ENCODE measurements at places on chromosomes 7 and 10.
A peak's percentile ranks its signal among the peaks of the same experiment; 100 is the strongest.

DNA sequence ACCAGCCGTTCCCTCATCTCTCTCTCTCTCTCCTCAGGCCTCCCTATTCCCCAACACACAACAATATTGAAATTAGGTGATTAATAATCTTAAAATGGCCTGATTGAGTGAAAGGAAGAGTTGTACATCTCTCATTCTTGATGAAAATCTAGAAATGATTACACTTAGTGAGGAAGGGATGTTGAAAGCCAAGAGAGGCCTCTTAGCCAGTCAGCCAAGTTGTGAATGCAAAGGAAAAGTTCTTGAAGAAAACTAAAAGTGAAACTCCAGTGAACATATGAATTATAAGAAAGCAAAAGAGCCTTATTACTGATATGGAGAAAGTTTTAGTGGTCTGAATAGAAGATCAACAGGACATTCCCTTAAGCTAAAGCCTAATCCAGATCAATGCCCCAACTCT lies 695.1 kb downstream of the GRID1 start:
- no peak for DNase-seq

DNA sequence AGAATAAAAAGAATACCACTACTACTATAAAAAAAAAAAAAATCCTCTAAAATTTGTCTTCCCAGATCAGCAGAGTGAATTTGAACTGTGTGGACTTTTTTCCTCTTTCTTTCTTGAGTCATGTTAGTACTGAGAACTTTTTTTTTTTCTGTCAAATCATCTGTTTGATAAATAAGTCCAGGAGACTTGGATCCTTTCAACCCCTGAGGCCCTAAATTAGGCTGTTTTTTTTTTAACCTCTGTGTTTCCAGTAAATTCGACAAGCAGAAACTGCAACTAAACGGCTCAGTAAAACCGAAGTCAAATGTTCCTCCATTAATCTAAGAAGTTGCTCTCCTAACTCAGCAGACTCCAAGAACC lies 2.7 kb downstream of the MAP3K8 start:
- no peak for DNase-seq

DNA sequence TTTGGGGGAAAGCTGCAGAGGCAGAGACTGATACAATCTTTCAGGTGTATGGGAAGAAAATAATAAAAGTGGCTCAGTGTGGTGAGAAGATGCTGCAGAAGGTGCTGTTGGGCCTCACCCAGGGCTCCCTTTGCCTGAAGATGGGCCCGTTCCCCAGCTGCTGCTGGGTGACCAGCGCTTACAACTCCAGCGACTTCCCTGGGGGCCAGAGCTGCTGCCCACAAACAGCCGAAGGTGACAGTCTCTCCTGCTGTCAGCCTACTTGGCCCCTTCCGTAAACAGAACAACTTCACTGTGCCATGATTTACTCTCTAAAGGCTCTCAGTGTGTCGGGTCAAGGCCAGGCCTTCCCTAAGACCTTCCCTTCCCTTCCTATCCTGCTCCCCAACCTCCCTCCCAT lies 93.6 kb upstream of the PCBD1 start:
- DNase-seq: no peak

DNA sequence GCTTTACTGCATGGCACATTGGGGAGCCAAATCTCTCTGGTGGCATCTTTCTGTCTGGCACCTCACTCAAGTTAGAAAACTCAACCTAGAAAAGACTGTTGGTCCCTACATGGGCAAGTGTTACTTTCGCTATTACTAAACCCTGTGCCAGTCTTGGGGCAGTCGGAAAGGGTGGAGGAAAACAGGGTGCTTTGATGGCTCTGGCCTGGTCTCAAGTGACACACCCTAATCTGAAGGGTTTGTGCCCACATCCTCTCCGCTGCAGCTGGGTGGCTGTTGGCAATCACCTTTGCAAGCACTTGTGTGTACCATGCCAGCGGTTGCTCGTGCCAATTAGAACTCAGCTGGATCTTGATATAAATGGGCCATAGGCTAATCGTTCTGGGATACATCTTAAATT lies 159.8 kb upstream of the ITGB1 start:
- peak; percentile 89 for DNase-seq

GRCh38 chr7:155132431-155132830 lies 62.3 kb downstream of the HTR5A start:
- no peak for DNase-seq

GRCh38 chr10:130108934-130109604 lies 1.6 kb downstream of the C10orf143 start:
- DNase-seq: peak; percentile 14

DNA sequence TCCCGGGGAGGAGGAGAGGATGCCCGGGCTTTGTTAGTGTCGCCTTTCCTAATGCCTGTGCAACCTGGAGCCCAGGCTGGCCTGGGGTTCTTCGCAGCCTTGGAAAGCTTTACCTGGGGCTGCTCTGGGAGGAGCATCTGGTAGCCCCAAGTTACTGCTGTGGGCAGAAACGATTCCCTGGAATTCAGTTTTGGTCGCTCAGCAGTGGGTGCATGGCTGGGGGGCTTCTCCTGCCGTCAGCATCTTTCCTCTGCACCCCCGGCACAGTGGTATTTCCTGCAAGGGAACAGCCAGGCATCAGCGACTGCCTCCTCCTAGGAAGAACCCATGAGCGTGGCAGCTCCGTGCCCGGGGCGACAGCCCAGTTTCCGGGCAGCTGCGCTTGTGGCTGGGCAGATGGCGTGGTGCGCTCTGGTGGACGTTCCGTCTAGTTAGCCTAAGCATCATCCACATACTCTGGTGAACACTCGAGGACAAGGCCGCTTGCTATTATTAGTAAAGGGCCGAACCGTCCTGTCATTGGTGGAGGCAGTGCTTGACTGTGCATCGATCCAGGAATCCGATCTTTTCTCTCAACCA lies 107.0 kb upstream of the BTBD16 start:
- no peak for DNase-seq

DNA sequence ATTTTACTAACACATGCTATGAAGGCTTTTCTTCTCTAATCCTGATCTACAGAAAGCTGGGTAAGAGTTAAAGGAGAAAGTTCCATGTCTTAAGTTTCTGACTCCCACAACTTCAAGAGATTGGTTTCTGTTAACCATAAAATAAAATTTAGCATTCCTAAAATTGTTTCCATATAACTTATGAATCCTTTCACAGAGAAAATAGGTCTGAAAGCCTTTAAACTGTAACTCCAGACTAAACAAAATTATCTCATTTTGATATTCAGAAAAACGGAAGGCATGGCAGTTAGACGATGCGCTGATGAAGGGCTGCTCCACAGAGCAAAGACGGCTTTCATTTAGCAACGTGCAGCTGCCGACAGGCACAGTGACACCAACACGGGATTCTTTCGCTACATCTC lies 133.3 kb downstream of the SLC25A13 start:
- no peak for DNase-seq

DNA sequence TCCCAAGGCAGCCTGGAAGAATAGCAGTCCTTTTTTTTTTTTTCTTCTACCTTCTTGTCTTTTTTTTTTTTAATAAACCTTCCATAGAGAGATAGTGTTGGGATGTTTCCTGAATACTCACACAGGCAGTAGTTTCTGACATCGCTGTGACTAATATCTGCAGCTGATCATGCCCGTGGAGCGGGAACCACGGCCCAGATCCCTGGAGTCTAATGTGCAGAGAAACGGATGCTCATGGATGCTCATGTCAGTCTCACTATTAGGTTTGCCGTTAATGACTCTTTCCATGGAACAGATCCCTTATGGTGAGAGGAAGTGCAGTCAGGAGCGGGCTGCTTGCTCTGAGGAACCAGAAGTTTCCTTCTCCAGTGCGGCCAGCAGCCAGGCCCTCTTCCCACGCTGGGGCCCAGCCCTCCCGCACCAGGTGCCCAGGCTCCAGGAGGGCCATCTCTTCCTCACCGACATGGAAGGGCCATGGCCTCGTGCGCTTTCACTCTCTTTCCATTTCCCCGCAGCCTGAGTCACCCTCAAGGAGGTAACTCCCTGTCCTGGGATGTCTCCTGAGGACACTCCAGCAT lies 132.5 kb downstream of the WDR37 start:
- no peak for DNase-seq

DNA sequence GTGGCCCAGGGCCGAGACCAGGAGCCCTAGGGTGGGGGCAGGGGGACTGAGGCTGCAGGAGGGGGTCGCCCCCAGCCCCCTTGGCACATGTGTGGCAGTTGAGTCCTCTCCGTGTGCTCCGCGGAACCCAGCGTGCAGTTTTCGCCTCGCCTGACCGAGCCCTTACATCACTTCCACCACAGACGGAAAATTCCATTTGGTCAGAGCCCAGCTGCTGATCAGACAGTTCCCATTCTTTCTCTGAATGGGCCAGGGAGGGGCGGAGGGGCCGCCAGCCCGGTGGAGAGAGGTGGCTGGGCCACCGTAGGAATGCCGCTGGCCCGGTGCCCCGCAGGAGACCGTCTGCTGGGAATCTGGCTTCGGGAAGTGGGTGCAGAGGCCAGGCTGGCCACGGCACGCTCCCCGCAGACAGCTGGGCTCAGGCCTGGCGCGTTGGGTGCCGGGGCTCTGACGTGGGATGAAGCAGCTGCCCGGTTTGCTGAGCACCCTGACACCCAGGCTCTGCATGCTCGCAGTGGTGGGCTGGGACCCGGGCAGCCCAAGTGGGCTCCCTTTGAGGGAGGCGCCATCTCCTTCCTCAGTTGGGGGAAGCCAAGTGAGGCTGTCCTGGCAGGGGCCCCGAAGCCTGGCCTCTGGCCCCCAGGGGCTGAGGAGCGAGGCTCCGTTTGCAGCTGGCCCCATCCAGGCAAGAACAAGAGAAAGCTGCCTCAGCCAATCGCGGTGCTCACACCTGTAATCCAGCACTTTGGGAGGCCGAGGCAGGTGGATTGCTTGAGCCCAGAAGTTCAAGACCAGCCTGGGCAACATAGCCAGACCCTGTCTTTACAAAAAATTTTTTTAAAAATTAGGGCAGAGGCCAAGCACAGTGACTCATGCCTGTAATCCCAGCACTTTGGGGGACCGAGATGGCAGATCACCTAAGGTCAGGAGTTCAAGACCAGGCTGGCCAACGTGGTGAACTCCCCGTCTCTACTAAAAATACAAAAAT lies 9.9 kb downstream of the TTYH3 start:
- DNase-seq: peak; percentile 10

- DNase-seq: peak; percentile 38
Measured at GRCh38 chr7:1742555-1743303, 72.7 kb downstream of the ELFN1 start.

DNA sequence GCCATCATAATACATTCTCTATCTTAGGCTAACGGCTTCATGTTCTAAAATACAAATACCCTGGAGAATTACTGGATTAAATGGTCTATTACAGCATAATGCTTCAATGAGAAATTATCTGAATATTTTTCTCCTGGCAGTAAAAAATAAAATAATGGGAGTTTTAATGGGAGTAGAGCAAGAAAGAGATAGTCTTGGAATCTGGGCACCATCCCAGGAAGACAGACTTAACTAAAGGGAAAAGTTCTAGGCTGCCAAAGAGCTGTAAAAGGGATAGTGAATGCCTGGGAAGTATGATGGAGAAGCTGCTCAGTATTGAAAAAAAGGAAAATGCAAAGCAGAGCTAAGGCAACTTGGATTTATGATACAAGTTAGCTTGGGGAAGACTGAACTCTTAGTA lies 12.1 kb upstream of the SYPL1 start:
- no peak for DNase-seq

- DNase-seq: no peak
Measured at GRCh38 chr10:117441812-117442443, 66.7 kb upstream of the PDZD8 start.

DNA sequence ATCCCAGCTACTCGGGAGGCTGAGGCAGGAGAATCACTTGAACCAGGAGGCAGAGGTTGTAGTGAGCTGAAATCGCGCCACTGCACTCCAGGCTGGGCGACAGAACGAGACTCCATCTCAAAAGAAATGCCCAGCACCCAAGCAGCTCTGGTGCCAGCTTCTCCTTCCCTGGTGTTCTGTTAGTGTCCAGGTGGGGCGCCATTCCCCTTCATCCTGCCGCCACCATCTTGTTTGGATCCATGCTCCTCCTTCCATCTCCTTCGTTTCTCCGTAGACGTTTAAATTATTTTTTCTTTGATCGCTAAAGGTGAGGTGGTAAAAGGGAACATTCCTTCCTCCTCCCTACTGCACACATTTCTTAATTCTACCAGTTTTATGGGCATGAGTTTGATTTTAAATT lies 30.3 kb downstream of the PROSER2 start:
- no peak for DNase-seq

GRCh38 chr7:118082506-118082905 lies 101.5 kb upstream of the LSM8 start:
- no peak for DNase-seq

GRCh38 chr10:105706281-105707026 lies 1065.4 kb downstream of the SORCS3 start:
- no peak for DNase-seq

Measured in CD4-positive, alpha-beta T cell treated with Interleukin-17A for 1 hour (primary cell).